Globus pallidus (tissue), 1 donor: ENCODE measurements at places on chromosomes 7 and 10.

DNA sequence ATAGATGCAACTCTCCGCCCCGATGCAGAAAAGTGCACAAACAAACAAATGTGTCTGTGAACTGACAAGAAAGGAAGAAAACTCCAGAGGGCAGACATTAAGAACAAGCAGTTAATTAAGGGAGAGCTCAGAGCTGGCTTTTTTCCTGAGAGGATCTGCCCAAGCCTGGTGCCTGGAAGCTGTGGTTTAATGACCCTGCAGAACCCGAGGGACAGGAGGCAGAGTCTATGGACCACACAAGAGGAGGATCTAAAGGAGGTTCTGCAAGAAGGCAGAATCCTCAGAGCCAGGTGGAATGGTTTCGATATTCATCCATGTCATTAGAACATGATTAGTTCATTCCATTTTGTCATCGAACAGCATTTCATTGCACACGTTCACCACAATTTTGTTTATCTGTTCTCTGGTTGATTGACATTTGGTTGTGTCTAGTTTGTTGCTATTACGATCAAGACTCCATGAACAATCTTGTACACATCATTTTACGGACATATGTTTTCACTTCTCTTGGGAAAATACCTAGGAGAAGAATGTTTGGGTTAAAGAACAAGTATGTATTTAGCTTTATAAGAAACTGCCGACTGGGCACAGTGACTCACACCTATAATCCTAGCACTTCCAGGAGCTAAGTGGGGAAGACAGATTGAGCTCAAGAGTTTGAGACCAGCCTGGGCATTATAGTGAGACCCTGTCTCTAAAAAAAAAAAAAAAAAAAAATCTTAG lies 560.2 kb downstream of the CALN1 start:
- no peak for DNase-seq

GRCh38 chr7:101990811-101991418 lies 173.5 kb downstream of the CUX1 start:
- DNase-seq: peak; percentile 15

- DNase-seq: no peak
Observed at GRCh38 chr7:47267346-47267745, 314.6 kb downstream of the TNS3 start.

- DNase-seq: no peak
Observed at GRCh38 chr7:120547605-120548004, 274.6 kb downstream of the KCND2 start.

- no peak for DNase-seq
Observed at GRCh38 chr7:31679574-31680305, 7.3 kb upstream of the PPP1R17 start.

DNA sequence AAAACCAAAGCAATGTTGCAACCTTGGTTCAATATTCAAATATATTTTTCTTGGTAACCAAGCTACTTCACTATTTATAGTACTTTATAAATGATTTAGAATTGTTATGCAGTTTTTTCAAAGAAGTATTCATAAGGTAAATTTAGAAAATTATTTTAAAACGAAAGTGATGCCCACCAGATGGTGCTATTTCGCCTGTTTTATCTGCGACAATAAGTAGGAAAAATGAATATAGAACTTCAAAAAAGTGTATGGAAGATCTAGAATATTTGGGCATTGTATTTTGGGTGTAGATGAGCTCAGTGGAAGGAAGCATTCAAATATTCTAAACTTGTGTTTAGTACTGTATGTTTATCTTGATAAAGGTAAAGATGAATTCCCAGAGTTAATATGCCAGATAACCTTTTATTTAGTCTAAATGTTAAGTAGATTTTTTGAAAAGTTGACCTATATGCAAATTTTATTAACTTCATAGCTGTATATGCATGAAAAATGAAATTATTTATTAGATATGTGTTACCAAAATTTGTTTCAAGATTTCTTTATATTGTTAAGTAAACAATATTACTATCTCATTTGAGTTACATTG lies 93.2 kb downstream of the ADK start:
- DNase-seq: peak; percentile 28

DNA sequence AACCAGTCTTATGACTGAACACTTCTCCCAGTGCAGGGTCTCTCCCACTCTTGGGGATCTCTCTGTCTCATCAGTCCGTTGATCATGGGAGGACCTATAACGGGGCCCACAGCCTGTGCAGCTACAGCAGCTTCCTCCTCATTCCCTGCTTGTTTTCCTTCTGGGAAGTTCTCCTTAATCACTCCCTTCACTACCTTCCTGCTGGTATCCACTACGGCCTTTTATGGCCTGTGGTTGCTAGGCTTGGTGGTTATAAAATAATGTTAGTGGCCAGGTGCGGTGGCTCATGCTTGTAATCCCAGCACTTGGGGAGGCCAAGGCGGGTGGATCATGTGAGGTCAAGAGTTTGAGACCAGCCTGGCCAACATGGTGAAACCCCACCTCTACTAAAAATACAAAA lies 3.5 kb upstream of the ZNF282 start:
- no peak for DNase-seq

DNA sequence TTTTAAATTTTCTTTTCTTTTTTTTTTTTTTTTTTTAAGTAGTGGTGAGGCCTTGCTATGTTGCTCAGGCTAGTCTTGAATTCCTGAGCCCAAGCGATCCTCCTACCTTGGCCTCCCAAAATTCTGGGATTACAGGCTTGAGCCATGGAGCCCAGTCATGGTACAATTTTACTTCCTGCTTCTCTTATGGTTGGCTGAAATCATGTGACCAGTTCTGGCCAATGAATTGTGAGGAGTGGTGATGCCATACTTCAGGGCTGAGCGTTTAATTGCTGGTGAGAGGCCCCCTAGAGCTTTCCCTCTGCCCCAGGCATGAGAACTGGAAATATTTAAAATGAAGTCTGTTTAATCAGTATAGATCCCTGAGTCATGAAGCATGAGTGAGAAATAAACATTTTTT lies 22.2 kb upstream of the BAIAP2L1 start:
- no peak for DNase-seq

GRCh38 chr7:91351374-91351773 lies 87.1 kb downstream of the FZD1 start:
- no peak for DNase-seq

DNA sequence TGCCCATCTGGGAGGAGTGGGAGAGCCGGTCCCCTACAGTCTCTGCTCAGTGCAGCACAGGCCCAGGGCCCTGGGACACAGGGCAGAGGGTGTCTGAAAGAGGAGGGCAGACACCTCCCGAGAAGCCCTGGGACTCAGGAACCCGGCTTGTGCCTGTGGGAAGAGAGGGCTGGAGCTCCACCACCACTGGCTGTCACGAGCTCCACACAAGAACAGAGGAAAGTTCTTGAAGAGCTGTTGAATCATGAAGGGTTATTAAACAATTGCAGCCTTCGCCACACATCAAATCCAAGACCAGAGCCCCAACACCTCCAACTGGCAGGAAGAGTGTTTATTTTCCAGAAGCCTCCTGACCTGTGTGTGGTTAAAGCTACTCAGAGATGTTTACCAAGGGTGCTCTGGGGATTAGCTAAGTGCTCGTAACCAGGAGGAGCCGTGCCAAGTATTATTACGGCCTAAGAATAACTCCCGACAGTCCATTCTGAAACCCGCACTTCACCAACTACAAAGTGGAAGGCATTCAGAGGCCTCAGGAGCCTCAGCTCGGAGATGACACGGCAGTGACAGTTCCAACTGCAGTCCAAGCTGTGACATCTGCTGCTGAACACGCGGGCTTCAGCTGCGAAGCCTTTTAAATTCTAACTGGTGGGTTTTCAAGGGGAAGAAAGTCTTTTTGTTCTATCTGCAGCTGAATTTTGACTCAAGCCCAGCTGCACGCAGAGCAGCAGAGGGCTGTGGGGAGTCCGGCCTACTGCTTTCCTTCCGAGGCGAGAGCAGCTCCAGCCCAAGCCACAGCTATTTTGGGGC lies 75.1 kb downstream of the MAD1L1 start:
- peak; percentile 89 for DNase-seq

GRCh38 chr10:112124866-112125265 lies 58.7 kb downstream of the GPAM start:
- DNase-seq: no peak

DNA sequence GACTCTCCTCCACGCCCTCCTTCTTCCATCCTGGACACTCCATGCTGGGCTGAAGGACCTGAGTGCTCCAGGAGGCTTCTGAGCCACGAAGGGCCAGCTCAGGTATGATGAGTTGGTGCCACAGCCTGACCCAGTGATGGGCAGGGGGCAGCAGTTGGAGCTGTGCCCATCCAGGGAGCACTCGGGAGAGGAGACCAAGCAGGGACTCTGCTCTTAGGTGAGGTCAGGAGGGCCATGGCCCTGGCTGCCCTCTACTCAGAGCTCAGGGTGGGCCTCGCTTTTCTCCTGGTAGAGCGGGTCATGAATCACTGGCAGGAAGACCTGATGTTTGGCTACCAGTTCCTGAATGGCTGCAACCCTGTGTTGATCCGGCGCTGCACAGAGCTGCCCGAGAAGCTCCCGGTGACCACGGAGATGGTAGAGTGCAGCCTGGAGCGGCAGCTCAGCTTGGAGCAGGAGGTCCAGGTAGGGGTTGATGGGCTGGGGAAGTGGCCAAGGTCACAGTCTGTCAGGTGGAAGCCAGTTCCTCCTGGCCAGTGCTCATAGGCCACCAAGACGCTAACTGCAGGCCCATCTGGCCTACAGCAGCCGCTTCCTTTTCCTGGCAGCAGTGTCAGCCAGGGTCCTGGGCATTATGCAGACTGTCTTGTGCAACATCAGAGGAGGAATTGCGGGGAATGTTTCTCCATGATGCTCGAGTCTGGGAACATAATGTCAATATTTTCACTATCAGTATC lies 50.8 kb downstream of the ALOX5 start:
- no peak for DNase-seq
